ENCODE measurements at places on chromosomes 6 and 20. TPM values are rescaled to one million over a fixed set of nuclear protein-coding genes. Genes with fewer than 3 reads are reported as not detected.

GRCh38 chr6:37024656-37025337 lies 19.3 kb downstream of the FGD2 start:
- no peak for DNase-seq

GRCh38 chr20:5996765-5997164 lies 46.3 kb downstream of the MCM8 start:
- no peak for DNase-seq

SYCP2 gene
- total RNA-seq: 3.5 TPM

DNA sequence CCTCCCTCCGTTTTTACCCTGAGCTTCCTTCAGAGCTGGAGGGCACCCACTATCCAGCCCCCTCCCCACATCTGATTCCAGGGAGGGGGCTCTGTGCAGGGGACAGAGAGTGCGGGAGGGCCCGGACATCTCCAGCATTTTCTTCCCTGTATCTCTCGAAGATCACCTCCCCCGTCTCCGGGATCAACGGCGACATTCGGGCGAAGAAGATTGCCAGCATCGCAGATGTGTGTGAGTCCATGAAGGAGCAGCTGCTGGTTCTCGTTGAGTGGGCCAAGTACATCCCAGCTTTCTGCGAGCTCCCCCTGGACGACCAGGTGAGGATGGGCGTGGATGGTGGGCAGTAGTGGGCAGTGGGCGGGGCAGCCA lies 58.8 kb downstream of the HNF4A start:
- no peak for DNase-seq

GRCh38 chr6:41318261-41318653 lies 17.2 kb upstream of the NCR2 start:
- DNase-seq: no peak

METTL24 gene
- total RNA-seq: 16.9 TPM

DNA sequence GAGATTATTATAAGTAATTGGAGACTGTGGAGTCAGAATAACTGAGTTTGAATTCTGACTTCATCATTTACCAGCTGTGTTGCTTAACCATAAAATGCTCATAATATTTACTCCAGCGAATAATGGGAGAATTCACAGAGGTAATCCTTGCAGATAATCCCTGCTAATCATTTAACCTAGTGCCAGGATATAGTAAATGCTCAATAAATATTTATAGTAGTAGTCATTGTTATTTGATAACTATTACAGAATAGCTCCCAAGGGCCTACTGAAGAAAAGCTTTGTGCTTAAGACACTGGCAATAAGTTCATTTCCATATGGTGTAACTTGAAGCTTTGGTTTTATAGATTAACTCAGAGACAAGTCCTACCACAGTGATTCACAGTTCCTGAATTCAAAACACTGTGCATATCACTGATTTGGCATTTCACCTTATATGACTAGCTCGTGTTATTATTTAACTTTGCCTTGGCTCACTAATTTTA lies 208.8 kb upstream of the PLCB4 start:
- DNase-seq: no peak

CCM2L gene
- total RNA-seq: 11.3 TPM

DNA sequence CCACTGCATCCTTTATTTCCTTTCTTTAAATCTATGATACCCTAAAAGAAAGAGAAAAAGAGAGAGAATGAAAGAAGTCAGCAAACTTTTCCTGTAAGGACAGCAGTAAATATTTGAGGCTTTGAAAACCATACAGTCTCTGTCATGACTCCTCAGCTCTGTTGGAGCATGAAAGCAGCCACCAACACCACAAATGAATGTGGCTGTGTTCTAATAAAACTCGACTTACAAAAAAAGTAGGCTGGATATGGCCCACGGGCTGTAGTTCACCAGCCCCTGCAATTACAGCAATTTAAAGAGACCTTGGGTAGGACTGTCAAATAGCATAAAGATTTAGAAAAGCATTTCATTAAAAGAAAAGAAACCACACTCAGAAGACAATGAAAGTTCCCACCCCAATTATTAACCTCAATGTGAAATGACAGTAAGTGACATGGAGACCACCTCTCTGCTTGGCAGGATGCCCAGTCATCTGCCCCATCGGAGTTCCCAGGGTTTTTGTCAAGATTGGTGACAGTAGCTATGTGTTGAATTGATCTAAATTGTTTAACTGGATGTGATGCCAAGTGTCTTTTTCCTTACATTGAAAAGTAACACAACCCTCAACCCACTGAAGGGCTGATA lies 50.9 kb downstream of the TNFRSF21 start:
- DNase-seq: no peak

DNA sequence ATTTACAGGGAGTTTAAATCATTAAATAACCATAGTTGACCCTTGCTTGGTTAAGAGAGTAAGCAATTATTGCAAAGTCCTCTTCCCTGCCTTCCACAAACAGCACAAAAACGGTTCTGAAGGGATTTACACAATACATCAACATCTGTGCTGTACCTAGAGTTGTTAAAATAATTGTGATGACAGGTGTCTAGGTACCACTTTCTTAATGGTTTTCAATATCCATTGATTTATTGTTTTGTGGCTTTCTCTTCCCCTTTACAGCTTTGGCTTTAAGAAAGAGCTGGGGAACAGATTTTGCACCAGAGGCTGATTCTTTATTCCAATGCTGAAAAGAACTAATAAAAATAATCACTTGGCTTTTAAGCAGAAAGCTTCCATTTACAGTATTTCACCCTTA lies 598 bp upstream of the SOX4 start:
- no peak for DNase-seq

ATP6V1G2 gene
- total RNA-seq: 2.0 TPM

DNA sequence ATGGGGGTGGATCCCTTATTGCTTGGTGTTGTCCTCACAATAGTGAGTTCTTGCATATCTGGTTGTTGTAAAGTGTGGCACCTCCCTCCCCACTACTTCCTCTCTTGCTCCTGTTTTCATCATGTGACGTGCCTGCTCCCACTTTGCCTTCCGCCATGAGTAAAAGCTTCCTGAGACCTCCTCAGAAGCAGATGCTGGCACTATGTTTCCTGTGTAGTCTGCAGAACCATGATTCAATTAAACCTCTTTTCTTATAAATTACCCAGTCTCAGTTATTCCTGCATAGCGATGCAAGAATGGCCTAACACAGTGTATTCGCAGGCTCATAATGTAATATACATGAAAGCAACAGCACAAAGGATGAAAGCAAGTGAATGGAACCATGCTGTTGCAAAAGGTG lies 28.4 kb upstream of the ANKRD60 start:
- DNase-seq: no peak

VWA7 gene
- total RNA-seq: 0.45 TPM

DNA sequence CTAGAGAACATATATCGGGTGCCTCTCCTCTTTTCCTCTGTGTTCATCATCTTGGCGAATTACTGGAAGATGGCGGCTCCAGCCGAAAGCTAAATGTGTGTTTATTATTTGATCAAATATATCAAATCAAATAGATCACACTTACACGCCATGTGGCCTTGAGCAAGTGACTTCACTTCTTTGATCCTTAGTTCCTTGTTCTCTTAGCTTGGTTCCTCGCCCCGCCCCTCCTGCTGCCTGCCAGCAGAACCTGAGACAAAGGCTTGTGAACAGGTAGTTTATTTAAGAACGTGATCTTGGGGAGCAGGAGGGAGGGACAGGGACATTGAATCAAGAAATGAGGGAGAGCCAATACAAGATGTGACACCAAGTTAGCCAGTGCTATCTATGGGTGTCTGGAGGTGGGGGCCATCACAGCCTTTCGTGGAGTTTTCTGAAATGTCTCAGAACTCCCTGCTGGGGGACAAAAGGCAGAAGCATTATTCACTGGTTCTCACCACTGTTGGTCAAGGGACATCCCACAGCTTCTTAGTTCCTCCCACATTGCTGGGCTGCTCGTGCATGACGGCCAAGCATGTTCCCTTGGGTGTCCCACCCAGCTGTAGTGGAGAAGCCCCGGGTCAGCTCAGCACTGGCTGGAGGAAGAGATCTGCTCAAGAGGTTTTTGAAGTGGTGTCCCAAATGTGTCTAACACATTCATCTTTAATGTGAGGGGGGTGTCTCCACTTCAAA lies 44.9 kb upstream of the RNF24 start:
- DNase-seq: no peak

- no peak for DNase-seq
Observed at GRCh38 chr6:31888276-31889258, 8.9 kb downstream of the EHMT2 start.

DNA sequence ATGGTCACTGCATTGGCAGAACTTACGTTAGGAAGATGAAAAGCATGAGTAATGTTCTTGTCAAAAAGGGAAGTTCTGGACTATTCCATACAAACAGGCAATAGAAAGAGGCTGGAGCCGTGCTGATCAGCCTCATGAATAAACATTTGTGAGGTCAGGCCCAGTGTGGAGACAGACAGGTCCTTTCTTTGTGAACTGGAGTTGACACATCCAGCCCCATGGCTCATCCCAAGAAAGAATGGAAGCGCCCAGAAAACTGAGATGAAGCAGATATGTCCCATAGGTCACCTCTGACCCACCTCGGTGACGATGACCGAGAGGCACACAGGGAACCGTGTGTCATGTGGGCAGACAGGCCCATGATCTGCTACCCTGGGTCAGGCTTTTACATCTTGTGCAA lies 276.0 kb upstream of the SGK1 start:
- DNase-seq: no peak

GRCh38 chr6:22827760-22828159 lies 258.4 kb downstream of the HDGFL1 start:
- no peak for DNase-seq

GRCh38 chr6:140271759-140272377 lies 897.4 kb upstream of the CITED2 start:
- no peak for DNase-seq

SYCP2L gene
- total RNA-seq: 0.75 TPM

DNA sequence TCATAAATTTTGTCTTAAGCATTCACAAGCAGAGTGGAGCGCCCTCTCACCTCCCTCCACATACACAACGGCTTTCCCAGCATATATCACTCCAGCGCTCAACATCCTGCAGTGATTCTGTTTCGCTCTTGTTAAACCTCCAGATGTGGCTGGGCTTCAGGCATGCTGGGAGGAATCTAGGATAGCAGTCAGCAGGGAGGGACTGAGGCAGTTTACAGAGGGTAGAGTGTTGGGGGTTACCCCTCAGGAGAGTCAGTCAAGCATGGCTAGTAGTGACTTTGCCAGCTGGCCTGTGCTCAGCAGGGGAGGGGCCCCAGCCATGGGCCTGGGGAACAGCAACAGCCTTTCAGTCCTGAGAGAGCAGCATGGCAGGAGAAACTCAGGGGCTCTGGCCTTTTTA lies 161.4 kb upstream of the FLRT3 start:
- no peak for DNase-seq

- DNase-seq: no peak
Observed at GRCh38 chr6:154548130-154548830, 37.8 kb upstream of the CNKSR3 start.

- no peak for DNase-seq
Observed at GRCh38 chr6:51495610-51496396, 591.6 kb downstream of the PKHD1 start.

DNA sequence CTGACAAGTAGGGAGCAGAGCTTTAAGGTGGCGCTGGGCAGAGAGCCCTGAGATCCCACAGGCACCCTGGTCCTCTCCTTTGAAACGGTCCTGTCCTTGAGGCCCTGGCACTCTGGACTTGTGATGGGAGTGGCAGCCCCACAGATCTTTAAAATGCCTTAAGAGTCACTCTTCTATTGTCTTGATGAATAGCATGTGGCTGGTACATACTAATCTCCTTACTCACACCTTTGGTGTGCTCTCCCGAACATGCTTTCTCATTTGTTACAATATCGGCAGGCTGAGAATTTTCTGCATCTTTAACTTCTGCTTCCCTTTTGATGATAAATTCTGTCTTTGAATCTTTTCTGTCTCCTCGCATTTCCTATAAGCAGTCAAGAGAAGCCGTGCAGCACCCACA lies 333.8 kb downstream of the TFAP2A start:
- DNase-seq: no peak

GRCh38 chr6:133456944-133457343 lies 215.8 kb downstream of the EYA4 start:
- no peak for DNase-seq

- no peak for DNase-seq
Observed at GRCh38 chr6:167659046-167659445, 167.7 kb upstream of the AFDN start.

APOM gene
- 1.8 TPM for total RNA-seq

EYS gene
- total RNA-seq: under 0.01 TPM

SALL4 gene
- total RNA-seq: not detected

- DNase-seq: no peak
Observed at GRCh38 chr6:3822747-3823445, 26.3 kb upstream of the FAM50B start.

- no peak for DNase-seq
Observed at GRCh38 chr6:11553824-11554223, 16.3 kb downstream of the TMEM170B start.

DNA sequence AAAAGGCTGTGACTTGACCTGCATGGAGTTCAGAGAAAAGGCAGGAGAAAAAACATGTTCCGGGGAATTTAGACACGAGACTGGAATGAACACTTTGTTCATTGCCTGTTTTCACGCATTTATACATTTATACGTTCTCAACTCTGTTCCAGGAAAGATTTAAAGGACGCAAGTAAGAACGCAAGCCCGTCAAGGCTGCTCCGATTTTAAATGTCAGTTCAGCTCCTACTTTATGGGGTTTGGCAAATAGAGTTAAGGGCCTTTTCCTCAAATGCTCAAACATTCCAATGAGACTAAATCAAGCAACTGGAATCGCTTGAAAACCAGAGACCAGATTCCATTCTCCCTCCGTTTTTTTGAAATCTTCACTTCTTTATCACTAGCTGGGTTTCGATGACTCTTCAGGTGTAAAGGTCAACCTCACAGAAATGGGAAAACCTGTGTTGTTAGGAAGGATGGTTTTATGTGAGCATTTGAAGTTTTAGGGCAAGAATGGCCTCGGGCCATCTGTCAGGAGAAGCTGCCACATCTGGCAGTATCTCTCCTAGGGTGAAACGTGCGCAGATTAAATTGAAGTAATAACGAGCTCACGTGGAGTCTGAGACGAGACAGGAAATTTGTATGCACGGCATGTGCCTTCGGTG lies 24.9 kb downstream of the TTLL2 start:
- no peak for DNase-seq

GRCh38 chr6:7468382-7469081 lies 72.9 kb upstream of the DSP start:
- no peak for DNase-seq

All from esophagus muscularis mucosa (tissue), 4 donors.